Frontal cortex (tissue), 4 donors: ENCODE measurements at places on chromosomes 3 and 15.

GRCh38 chr3:145006271-145006670, 1034.6 kb downstream of the DIPK2A start:
- no peak for DNase-seq

- peak; percentile 35 for DNase-seq
Observed at GRCh38 chr3:129485721-129486663, 42.4 kb upstream of the RHO start.

DNA sequence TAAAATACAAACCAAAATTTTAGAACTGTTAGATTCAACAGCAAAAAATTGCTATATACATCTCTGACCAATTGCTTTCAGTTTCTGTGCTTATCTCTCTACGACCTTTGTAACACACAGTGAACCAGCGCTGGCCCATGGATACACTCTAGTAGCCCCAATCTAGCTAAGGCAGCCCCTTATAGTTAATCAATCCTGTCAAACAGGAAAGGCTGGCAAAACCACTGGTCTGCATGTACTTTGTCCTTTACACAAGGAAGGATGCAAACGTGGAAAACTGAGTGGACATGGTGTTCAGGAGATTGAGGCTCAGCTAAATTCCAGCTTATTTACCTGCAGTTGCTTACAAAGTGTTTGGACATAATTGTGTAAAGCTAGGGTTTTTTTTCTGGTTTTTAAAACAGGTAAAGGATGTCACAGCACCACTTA, 25.9 kb downstream of the ADGRG7 start:
- no peak for DNase-seq

DNA sequence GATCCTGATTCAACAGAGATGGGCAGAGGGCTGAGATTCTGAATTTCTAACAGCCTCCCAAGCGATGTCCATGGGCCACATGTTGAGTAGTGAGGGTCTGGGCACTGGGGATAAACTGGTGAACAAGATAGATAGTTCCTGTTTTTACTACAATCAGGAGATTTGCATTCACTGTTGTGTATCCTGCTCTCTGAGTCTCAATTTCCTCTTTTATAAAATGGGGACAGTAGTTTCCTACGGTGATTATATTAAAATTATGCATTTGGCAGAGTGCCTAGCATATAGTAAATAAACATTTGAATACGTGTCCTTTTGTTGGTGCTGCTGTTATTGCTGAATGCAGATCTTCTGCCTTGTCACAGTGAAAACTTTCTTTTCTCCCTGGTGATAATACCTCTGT, 102.5 kb downstream of the MYH15 start:
- no peak for DNase-seq

DNA sequence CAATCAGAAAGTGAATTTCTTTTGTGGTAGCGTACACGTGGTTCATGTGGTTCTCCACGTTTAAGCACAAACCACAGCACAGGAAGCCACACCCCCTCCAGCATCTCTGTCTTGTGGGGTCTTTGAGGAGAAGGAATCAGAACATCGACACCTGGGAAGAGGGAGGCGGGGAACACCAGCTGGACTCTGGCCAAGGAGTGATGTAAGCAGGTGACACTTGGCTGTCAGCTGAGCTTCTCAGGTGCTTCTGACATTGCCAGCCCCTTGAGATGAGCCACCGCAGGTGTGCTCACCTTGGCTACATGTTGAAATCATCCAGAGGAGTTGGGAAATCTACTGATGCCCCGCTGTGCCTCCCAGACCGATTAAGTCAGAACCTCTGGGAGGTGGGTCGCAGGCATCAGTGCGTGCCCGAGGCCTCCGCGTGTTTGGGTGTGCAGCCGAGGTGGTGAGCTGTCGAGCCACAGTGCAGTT, 85.0 kb downstream of the FAM81A start:
- DNase-seq, result no peak

- DNase-seq, result no peak
Observed at GRCh38 chr3:157491136-157491535, 12.1 kb downstream of the VEPH1 start.

DNA sequence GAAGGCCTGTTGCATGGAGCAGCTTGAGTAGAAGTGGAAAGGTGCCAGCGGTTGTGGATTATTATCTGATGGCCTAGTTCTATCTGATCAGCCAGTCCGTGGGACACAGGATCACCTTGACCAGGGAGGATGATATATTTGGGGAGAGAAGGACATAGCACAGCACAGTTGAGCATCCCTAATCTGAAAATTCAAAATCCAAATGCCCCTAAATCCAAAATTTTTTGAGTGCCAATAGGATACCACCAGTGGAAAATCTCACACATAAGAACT, 6.0 kb downstream of the CSPG4 start:
- DNase-seq, result no peak

- DNase-seq, result no peak
Observed at GRCh38 chr3:32274306-32274705, 35.8 kb downstream of the CMTM8 start.

GRCh38 chr3:64289622-64290021, 64.4 kb upstream of the PRICKLE2 start:
- no peak for DNase-seq

DNA sequence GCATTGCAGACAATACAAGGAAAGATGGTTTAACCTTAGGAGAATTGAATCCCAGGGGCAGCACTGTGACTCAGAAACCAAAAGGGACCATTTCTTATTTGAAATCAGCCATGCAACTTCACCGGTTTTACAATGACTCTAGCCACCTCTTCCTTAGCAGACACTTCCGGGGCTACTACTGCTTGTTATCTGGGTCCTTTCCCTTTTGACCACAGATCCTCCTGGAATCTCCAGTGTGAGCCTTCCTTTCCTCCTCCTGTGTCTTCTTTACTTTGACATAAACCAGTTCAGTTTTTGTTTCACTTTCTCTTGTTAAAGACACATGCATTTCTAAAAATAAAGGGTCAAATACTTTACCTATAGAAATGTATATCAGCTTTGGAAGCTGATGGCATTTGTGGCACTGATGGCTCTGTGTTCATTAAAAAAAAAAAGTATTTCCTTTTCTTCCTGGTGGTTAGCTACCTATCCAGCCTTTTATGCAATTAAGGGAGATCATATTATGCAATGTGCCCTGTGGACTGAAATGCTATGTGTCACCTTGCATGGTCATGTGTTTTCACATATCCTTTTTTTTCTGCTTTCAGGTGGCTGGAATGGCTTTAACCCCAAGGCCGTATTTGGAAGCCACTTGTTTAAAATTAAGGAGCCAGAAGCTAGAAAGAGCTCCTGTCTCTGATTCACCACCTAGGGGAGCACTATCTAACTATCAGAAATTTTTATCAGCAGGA, 296.2 kb downstream of the CHL1 start:
- no peak for DNase-seq

DNA sequence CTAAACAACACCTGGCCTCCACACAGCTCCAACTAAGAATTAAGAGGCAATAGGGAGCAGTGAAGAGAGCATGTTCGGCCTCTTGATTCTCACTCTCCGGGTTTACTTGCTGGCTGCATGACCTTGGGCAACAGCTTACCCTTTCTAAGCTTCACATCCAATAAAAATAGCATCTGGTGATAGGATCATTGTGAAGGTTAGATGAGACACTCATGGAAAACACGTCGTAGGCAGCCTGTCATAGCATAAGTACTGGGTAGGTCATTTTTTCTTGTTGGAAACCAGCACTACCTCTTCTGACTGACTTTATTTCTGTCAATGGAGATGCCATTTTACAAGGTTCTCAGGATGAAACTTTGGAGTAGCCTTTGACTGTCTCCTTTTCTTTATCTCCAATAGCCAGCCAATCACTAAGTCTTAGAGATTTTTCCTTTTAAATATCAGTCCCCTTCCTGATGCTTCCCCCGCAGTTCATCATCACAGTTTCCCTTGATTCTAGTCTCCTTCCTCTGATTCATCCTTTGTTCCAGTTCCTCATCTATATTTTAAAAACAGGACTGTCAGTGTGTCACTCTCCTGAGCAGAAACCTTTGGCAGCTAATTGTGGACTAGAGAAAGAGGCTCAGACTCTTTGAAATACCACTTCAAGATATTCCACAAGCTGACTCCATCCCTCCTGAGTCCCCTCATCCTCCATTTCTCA, 271.5 kb downstream of the SLC9A9 start:
- no peak for DNase-seq

DNA sequence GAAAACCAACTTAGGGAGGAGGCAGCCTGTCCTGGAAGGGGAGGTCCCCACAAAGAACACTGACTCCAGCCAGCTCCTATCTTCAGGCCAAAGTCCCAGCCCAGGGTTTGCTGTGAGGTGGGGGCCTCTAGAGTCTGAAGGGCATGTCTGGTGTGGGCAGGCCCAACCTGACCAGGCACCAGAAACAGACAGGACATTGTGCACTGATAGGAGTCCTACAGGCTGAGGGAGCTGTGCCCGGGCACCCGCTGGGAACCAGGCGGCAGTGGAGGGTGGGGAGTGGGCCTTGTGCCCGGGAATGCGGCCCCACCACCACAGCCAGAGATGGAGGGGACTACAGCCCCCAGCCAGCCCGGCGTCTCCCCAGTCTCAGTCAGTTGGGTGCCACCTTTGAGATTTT, 161.4 kb downstream of the WNT7A start:
- DNase-seq, result no peak

DNA sequence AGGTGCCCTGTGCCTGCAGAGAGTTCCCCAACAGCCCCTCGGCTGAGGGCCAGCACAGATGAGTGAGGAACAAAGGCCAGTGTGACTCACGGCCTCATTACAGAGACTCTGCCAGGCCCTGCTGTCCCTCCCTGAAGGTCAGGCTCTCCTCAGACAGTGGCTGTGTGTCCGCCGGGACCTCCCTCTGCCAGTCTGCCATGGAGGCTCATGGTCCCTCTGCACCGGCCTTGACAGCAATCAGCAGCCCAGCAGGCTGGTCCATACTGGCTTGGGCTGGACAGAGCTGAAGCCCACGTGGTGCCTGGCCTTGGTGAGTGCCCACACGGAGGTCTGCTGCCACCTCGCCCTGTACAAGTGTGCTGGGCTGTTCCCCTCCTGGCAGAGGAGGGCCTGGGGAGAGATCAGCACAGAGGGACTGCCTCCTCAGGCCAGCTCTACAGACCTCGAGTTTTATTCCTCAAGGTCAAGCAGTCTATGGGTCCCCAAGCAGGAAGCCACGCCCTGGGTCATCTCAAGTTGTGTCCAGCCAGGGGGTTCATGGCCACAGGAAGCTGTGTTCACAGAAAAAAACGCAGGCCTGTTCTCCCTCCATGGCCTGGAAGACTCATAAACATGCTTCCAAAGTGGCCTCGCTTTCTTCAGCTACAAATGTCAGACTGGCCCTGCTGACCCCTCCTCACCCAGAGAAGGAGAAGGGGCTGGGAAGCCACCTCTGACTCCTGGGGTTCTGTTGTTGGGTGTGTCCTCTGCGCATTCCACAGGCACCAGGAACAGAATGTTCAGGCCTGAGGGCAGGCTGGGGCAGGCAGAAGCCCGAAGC, 27.0 kb downstream of the SLC41A3 start:
- peak; percentile 49 for DNase-seq

GRCh38 chr3:46080124-46080968, 53.1 kb upstream of the XCR1 start:
- DNase-seq, result no peak

GRCh38 chr3:55069950-55070349, 142.1 kb upstream of the LRTM1 start:
- DNase-seq, result no peak
